ENCODE measurements at places on chromosomes 4 and X.

DNA sequence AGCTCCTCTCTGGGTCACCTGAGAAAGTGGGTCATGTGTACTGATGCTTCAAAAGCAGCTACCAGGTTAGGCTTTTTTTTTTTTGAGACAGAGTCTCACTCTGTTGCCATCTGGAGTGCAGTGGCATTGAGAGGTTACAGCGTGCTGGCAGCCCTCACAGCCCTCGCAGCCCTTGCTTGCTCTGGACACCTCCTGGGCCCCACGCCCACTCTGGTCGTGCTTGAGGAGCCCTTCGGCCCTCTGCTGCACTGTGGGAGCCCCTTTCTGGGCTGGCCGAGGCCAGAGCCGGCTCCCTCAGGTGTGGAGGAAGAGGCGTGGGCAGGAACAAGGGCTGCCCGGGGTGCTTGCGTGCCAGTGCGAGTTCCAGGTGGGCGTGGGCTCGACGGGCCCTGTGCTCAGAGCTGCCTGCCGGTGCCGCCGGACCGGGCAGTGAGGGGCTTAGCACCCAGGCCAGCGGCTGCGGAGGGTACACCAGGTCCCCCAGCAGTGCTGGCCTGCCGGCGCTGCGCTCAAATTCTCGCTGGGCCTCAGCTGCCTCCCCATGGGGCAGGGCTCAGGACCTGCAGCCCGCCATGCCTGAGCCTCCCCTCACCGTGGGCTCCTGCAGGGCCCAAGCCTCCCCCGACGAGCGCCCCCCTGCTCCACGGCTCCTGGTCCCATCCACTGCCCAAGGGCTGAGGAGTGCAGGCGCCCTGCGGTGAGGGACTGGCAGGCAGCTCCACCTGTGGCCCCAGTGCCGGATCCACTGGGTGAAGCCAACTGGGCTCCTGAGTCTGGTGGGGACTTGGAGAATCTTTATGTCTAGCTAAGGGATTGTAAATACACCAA lies 49.3 kb upstream of the IL21 start:
- DNase-seq: no peak

- no peak for DNase-seq
Measured at GRCh38 chrX:121308276-121308805, 260.9 kb downstream of the GLUD2 start.

DNA sequence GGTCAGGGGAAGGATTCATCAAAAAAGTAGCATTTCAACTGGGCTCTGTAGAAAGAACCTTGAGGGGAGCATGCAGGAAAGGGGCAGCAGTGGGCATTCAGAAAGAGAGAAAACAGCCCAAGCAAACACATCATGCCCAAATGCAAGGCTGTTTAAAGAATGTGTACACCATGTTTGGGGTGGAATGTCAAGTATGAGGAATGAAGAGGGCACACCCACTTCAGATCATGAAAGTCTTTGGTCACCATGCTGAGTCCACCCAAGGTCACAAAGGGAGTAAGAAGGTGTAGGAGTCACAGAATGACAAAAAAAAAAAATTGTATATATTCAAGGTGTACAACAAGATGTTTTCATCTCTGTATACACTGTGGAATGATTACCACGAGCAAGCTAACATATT lies 9.4 kb downstream of the S100G start:
- no peak for DNase-seq

DNA sequence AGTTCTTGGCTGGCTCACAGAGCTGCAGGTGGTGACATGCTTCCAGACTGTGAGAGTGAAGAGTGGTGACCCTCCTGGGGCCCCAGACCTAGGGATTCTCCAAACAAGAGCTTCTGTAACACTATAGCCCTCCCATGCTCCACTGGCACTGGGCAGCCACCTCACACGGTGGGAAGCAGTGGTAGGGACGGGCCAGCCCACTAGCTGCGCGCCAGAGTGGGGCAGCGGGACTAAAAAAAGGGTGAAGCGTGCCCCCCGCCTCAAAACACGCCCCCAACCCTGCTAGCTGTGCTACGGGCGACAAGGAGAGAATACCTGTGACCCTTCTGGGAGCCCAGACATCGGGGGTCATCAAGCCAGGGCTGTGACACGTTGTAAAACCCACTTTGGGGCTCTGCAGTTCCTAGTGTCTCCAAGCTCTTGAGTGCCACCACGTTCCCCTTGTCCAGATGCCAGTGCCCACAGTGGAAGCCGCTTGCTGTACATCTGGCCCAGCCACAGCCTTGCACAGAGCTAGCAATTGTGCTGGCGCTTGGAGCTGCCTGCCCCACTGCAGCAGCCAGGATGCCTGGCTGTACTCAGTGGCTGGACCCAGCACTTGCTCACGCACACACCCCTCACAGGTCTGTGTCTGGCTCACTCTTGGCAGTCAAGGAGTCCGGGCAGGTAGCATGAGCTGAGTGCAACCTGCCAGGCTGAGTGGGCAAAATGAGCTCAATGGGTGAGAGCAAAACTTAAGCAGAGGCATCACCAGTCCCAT lies 100.0 kb downstream of the DCAF12L2 start:
- no peak for DNase-seq

- no peak for DNase-seq
Measured at GRCh38 chr4:53559021-53559620, 32.2 kb downstream of the LNX1 start.

DNA sequence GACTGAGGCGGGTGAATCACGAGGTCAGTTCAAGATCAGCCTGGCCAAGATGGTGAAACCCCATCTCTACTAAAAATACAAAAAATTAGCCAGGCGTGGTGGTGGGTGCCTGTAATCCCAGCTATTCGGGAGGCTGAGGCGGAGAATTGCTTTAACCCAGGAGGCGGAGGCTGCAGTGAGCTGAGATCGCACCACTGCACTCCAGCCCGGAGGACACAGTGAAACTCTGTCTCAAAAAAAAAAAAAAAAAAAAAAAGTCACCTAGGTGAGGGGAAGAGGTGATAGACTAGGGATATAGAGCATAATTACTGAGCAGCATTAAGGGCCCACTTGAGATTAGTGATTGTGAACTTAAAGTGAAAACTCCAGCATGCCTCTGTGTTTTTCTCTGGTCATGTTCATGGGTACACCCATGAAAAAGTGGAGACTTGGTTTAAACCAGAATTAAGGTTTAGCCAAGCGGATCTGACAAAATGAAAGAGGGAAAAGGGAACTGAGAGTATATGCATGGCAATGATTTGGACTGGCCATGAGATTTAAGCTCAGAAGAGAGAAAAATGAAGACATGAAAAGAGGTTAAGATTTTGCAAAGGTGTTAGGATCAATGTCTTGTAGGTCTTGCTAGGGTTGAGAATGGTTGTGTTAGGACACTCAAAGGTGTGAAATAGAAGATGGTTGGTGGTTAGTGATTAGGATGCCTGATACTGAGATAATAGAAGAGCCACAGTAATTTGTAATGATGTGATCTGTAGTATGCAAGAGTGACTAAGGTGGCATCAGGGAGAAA lies 105.0 kb downstream of the RAB28 start:
- no peak for DNase-seq
